Activated CD8-positive, alpha-beta memory T cell treated with anti-CD3 and anti-CD28 coated beads, Interleukin-2, amount 10 ng/mL, durations not matched to agents 7 days and 5 days (primary cell): ENCODE measurements at places on chromosomes 3 and 15. TPM values are rescaled to one million over a fixed set of nuclear protein-coding genes. Genes with fewer than 3 reads are reported as not detected.

- DNase-seq, result no peak
Measured at GRCh38 chr3:10870296-10870695, 54.3 kb downstream of the SLC6A11 start.

- DNase-seq, result peak; percentile 60
Measured at GRCh38 chr3:13452490-13453335, 27.4 kb upstream of the HDAC11 start.

GRCh38 chr3:152060701-152061100, 187.3 kb downstream of the SUCNR1 start:
- no peak for DNase-seq

- no peak for DNase-seq
Measured at GRCh38 chr3:77456906-77457305, 417.0 kb downstream of the ROBO2 start.

DNA sequence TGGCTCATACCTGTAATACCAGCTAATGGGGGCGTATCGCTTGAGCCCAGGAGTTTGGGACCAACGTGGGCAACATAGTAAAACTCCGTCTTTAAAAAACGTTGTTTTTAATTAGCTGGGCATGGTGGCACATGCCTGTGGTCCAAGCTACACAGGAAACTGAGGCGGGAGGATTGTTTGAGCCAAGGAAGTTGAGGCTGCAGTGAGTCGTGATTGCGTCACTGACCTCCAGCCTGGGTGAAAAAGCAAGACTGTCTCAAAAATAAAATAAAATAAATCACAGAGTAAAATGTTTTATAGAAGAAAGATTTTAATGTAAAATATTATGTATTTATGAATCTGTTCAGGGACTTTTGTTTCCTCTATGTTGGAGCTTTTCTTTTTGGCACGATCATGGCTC, 15.3 kb upstream of the STRIT1 start:
- no peak for DNase-seq

DNA sequence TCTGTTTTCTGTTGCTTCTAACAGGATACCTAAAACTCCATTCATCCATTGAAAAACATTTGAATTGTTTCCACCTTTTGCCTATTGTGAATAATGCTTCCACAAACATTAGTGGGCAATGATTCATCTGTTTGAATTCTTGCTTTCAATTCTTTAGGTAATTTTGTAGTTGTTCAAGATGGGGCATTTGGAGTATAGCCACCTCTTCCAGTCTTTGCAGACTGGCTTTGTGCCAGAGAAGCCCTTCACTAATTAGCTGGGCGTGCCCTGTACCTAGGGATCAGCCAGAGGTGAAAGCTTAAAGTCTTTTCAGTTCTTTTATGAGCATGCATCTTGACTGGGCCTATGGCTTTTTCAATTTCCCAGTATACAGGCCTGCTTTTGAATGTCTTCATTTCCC, 10.9 kb downstream of the RTP1 start:
- DNase-seq, result no peak

- DNase-seq, result no peak
Measured at GRCh38 chr3:133891662-133892378, 3.9 kb downstream of the RAB6B start.

DNA sequence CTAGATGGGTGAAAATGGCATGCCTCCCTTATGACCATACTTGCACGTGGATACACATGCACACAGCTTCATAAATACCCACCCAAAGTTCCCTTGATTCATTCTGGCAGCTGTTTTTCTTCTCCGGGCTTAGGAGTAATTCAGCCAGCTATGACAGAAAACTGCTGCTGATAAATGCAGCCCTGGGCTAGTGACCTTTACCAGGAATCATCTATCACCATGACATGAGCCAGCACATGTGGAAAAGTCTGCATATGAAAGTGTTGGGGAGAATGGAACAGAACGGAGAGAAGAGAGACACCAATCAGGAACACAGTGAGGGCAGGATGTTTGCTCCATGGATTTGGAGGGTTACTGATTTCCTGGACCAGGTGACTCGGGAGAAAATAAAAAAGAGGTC, 706.3 kb downstream of the PDCD6IP start:
- no peak for DNase-seq

LTK gene
- total RNA-seq, result 0.20 TPM
